ENCODE measurements at places on chromosomes 11 and 22.

DNA sequence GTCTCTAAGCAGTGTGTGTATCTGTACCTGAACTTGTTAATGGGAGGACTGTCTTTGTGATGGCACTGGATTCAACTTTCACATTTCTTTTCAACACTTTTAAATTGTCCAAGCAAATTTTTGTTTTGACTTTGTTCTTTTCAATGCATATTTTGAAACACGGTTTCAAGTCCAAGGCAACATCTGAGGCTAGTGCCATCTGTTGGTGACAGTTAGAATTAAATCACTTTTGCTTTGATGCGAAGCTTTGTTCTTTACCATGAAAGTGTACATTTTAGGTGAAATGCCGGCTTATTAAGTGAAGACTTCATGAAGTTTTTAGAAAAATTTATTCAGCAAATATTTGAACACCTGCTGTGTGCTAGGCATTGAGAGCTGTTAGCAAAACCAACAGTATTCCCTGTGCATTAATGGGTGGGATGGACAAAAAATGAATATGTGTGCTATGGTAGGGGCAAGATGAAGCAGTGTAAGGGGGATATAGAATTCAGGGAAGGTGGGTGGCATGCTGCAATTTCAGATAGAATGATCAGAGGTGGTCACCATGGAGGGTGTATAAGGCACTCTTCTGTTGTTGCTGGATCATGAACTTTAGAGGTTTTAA lies 70.2 kb downstream of the DDX10 start:
- no peak for DNase-seq

- DNase-seq, result no peak
Observed at GRCh38 chr11:13051257-13051656, 42.1 kb downstream of the RASSF10 start.

DNA sequence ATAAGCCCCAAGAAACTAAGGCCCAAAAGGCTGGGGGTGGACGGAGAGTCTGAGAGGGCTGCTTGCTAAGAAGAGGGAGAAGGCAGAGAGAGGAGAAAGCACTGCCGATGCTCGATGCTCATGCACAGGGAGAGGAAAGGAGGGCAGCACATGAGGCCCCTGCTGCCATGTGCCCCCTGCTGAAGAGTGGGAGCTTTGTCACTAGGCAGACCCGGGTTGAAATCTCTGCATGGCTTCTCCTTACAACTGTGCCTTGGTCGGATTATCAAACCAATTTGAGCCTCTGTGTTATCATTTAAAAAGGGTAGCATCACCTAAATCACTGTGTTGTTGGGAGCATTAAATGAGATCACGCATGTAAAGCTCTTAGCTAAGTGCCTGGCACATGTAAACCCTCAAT lies 330.5 kb downstream of the NXPE2 start:
- no peak for DNase-seq

- no peak for DNase-seq
Observed at GRCh38 chr22:42317008-42317407, 46.6 kb upstream of the TCF20 start.

- DNase-seq, result no peak
Observed at GRCh38 chr11:116070520-116070919, 566.3 kb upstream of the CADM1 start.

DNA sequence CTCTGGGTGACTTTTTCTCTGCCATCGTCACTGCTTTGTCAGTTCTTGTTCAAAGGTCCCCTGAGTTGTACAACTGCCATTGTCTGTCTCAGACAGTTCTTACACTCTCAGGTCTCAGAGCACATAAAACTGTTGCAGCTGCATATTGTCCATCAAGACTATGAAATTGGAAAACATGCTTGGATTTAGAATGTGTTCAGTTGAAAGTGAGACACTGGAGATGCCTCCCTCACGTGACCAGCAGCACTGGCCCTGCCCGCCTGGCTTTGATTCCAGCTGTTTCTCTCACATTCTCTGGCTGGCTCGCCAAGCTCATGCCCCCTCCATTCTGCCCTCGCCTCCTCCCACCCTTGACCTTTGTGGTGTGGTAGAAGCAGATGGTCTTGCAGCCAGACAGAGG lies 244.2 kb downstream of the NTM start:
- no peak for DNase-seq

Measured in stimulated activated CD4-positive, alpha-beta T cell treated with anti-CD3 and anti-CD28 coated beads, Interleukin-15, amount 100 ng/mL, for 1 hour (primary cell).